ENCODE measurements at places on chromosomes 1 and 21. TPM values are rescaled to one million over a fixed set of nuclear protein-coding genes. Genes with fewer than 3 reads are reported as not detected.
A peak's percentile ranks its signal among the peaks of the same experiment; 100 is the strongest.

PPM1J gene
- polyA plus RNA-seq: 1.1 TPM

CADM3 gene
- 0.13 TPM for polyA plus RNA-seq

HNRNPCL1 gene
- polyA plus RNA-seq: 0.17 TPM

DNA sequence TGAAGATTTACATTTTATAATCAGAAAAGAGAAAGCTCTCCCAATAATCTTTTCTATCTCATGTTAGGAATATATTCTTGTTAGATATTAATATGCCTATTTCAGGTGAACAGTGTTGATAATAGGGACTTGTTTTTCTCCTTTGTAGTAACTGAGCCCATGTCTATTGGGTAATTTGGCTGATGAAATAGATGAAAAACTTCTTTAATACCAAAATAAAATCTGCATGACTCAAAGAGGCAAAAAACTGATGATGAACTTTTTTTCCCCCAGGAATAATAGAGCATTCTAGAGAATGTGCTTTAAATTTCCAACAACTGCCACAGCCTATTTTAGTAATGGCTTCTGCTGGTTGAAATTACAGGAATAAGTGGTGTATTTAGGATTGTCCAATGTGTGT is 178.9 kb upstream of the GREM2 start:
- no peak for DNase-seq

DNA sequence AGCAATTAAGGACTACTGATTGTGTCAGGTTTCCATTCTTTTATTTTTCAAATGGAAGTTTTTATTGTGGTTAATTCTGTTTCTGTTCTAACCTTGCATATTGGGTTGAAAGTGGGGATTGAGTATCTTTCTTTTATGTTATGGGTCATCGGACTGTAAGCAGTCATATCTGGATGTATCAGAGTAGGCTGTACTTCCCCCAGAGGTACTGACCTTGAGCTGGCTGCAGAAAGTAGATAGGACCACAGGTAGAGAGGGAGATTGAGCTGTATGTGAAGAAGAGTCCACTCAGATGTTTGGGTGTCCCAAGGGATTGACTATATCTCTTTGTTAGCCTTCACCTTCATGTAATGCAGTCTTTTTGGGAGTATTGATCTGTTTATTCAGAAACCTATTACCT is 20.5 kb upstream of the ALG14 start:
- no peak for DNase-seq

CELA3A gene
- polyA plus RNA-seq: not detected

- DNase-seq: no peak
Measured at GRCh38 chr1:176602388-176603004, 139.5 kb downstream of the PAPPA2 start.

GRCh38 chr1:244727871-244728474 is 75.0 kb downstream of the DESI2 start:
- DNase-seq: no peak

DNA sequence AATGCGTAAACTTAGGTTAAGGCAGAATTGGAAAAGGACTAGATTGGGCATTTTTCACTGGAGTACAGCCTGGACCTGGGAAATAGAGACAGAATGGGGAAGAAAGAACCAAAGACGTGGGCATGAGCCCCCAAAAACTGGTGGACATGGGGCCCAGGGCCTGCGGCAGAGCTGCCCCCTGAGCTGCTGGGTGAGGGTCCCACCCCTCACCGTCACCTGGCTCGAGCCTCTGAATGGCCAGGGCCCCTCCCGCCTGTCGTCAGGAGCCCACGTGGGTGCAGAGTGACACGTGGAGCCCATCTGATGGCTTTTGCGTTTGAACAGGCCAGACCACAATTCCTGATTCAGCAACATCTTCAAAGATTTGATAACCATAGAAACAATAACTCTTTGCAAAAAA is 360.9 kb upstream of the VAMP3 start:
- no peak for DNase-seq

- DNase-seq: no peak
Measured at GRCh38 chr1:20107796-20108195, 11.5 kb downstream of the PLA2G2D start.

DNA sequence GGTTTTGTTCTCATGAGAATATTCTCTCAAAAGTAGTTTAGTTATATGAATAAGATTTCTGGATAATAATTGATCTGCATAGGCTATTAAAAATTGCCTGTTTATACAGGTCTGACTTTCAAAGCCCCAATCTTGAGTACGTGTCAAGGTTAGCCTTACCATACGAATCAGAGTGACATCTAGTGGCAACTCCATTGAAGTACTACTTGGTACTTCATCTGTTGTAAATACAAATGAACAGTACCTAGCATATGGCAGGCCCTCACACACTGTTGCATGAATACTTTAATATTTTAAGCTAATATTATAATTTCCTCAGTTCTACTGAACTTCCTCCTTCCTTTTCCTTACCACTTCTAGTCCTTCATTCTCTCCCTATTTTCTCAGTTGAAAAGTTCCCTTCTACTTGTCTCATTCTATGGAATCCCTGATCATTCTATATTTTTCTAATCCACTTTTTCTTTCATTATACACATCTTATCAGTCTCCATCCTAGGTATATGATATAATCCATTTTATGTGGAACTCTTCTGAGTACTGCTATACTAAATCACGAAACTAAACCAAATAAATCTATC is 101.2 kb downstream of the AKT3 start:
- DNase-seq: peak; percentile 29

- DNase-seq: no peak
Measured at GRCh38 chr1:208951908-208952307, 631.6 kb upstream of the CAMK1G start.
